HCT116 (cell line): ENCODE measurements at places on chromosomes 3 and 15. TPM values are rescaled to one million over a fixed set of nuclear protein-coding genes. Genes with fewer than 3 reads are reported as not detected.

The IRAK2 gene
- total RNA-seq = 3.6 TPM

The GP5 gene
- 0.15 TPM for total RNA-seq

The CXCR6 gene
- not detected for total RNA-seq

The TTLL13 gene
- 1.0 TPM for total RNA-seq

The NSUN3 gene
- 6.6 TPM for total RNA-seq

The GAP43 gene
- not detected for total RNA-seq
